ENCODE measurements at places on chromosomes 2 and 18.

DNA sequence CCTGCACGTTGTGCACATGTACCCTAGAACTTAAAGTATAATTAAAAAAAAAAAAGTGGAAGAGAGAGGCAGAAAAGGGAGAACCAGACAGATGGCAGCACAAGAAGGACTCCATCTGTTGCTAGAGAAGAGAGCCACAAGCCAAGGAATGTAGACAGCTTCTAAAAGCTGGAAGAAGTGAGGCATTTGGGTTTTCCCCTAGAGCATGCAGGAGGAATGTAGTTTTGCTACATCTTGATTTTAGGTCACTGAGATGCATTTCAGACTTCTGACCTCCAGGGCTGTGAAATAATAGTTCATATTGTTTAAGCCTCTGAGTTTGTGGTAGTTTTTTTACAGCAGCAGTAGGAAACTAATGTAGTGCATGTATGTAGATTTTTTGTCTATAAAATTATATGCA lies 46.0 kb downstream of the CAVIN2 start:
- no peak for DNase-seq

GRCh38 chr18:56038171-56039030 lies 450.4 kb upstream of the TCF4 start:
- DNase-seq, result no peak

DNA sequence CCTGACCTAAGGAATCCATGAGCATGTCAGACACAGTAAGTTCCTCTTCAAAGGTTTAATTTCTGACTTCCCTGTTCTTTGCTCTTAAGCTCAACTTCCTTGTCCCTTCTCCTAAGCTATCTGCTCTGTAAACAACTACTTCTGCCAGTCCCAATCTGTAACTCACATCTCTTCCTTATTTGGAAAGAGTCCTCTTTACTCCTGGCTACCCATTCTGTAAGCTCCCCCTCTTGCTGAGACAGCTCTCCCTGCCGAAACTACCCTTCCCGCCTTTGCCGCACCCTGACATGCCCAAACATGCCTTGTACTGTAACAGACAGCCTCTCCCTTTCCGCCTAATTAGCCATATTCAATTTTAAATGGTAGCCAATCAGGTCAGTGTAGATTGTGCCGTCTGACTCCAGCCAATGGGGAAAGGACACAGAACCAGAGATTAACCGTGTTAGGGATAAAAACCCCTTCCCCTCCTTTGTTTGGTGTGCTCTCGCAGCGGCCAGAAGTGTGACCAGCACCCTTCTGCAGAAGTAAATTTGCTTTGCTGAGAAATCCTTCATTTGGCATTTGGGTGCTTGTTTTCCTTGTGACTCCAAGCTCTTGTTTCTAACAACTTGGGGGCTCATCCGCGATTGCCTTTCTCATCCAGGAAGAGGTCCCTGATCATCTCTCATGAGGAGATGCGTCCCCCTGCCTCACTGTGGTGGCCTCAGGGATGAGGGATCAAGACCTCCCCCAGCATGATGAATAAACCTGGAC lies 49.0 kb downstream of the PIAS2 start:
- DNase-seq, result no peak

GRCh38 chr2:64766841-64767669 lies 113.3 kb upstream of the SERTAD2 start:
- DNase-seq, result no peak

DNA sequence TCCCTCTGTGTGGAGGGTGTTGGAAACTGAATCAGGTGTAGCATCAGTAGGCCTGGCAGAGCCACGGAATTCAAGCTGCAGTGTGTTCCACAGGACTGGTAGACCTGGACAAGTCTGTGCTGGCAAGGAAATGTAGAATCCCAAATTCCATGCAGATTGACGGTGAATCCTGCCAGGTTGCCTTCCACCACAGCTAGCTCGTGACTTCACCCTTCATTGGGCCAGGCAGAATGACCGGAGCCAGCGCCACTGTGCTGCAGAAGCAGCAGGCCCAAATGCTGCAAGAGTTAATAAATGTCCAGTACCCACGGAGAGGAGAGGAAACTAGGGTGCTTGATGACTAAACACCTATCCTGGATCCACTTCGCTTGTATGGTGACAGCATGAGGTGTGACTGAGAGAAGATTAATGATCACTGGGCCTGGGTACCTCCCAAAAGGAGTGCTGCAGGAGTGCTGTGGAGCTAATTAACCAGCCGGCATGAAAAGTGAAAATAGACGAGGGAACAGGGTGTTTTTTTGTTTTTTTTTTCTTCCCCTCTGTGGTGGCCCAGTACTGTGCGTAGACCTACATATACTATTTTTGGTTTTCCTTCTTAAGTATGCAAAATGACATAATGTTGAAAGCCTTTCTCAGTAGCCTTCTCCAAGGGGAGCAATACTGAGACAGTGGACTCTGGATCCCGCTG lies 122.2 kb downstream of the TANC1 start:
- DNase-seq, result no peak
